ENCODE measurements at places on chromosomes 6 and 20.

DNA sequence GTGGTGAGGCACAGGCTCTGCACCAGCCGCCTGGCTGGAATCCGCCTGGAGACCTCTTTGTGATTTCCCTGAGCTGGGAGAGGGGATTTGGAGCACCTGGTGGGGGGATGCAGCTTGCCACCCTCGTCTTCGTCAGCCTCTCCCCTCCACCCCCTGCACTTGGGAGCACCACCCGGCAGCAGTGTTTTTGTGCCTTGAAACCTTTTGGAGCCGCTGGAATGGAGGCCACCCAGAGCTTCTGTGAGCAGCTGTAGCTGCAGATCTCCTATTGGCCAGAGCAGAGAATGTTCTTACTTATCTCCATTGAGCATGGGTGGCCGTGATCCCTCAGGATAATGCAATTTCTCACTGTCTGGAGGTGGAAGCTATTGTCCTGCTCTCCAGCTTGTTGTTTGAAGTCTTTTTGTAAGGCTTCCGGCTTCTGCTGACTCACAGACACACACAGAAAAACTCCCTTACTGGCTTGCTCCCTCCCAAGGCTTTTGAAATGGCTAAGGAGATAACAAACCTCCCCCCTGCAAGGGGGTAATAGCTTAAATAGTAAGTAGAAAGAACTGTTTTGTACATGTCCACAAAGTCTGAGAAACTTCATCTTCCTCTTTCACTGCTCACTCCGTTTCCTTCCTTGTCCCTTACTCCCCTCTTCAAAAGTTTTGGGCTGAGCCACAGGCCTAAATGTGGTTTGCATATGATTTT lies 271.2 kb downstream of the PRL start:
- DNase-seq = peak; percentile 21

GRCh38 chr6:132333639-132334520 lies 67.4 kb downstream of the MOXD1 start:
- DNase-seq = no peak

DNA sequence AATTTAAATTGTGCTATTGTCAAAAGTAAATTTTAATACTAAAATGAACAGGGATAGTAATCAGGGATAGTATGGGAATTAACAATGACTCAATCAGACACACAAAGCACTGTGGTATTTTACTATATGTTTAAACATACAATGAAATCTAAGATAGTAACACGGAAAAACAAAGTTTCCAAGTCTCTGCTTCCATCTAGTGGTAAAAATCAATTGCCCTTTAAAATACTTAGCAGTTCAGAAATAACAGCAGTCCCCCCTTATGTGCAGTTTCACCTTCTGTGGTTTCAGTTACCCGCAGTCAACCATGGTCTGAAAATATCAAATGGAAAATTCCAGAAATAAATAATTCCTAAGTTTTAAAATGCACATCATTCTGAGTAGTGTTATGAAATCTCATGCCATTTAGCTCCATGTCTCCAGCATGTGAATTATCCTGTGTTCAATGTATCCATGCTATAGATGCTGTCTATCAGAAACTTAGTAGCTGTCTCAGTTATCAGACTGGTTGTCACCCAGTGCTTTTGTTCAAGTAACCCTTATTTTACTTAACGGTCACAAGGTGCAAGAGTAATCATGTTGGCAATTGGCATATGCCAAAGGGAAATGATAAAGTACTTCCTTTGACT lies 58.5 kb downstream of the AHI1 start:
- no peak for DNase-seq

DNA sequence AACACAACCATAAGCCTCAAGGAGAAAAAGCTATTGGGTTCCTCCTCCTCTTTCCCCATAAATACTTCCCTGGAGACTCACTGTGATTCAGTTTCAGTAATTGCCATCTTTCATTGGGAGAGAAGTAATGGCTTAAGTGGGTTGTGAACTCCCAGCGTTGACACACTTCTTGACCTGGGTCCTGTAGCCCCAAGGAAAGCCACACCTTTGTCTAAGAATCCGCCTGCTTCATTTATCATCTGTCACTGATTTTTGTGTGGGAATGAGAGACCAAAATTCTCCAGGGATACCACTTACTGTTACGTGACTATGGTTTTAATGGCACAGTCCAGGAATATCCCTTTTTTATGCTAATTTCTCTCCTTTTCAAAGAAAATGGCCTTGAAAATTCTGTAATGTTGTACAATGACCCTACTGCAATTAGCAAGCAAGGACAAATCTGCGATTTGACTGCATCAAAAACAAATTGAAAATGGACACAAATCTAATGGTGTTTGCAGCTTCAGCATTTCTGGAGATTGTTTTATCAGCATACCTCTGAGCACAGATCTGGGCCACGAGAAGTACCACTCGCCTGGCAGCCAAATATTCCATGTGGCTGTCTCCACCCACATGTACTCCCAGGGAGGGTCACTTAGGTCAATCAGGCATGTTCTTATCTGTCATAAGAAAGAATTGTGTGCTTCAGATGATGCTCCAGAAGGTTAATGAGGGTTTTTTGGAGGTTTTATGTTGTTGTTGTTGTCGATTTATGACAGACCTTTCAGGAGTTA lies 29.8 kb downstream of the DCBLD1 start:
- no peak for DNase-seq

DNA sequence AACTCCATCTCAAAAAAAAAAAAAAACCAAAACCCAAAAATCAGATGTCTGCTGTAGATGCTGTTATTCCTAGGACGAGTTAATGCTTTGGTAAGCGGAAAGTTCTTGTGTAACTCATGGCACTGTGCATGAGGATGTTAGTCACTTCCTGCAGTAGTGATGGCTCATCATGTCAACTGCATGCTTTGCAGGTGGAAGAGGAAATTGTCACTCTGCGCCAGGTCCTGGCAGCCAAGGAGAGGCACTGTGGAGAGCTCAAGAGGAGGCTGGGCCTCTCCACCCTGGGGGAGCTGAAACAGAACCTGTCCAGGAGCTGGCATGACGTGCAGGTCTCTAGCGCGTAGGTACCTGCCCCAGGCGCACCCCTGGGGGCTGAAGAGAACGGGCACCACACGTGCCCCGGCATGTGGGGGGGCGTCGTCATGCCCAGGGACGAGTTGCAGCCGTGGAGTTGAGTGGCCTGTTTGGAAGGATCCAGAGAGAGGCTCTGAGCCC lies 8.5 kb downstream of the TPD52L2 start:
- DNase-seq = no peak

DNA sequence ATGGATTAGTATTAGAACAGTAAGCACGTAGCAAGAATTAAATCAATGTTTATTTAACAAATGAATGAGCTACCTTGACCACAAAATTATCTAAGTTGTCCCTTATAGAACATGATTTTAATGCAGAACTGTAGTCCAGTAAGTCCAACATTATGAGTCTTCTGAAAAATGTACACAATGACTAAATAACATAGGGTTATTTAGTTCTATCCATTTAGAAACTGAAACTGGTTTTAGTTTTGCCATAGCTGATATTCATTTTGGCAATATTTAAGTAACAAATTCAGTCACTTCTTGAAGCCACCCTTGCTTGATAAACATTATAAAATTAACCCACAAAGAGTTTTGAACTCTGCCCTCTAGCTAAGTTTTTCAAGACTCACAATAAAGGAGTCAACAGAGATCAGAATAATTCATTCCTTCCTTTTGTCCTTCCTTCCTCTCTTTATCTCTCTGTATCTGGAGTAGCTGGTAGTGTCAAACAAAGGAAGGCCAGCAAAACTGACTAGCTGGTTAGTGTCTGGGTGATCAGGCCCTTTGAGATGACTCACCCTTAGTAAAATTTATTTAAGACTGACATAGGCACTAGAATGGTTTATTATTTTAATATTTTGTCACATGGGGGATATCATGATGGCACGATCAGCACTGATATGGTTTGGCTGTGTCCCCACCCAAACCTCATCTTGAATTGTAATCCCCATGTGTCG lies 115.1 kb downstream of the BTBD9 start:
- DNase-seq = no peak

GRCh38 chr20:38545771-38546170 lies 35.2 kb upstream of the ADIG start:
- DNase-seq = no peak
